ENCODE measurements at places on chromosomes 11 and 22. TPM values are rescaled to one million over a fixed set of nuclear protein-coding genes. Genes with fewer than 3 reads are reported as not detected.

DNA sequence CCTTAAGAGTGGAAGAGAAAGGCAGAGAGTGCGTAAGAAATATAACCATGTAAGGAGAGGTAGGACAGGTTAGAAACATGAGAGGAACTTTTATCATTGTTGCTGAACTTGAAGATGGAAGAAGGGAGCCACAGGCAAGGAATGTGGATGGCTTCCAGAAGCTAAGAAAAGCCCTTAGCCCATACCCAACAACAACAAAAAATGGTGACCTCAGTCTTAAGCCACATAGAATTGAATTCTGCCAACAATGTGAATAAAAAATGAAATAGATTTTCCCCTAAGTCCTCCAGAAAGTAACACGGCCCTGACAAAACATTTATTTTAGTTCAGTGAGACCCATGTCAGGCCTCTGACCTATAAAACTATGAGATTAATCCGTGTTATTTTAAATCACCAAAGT lies 767.3 kb downstream of the FAM181B start:
- H3K4me3 ChIP-seq = no peak overlapping the region
- no peak overlapping the region for H3K27ac ChIP-seq
- DNase-seq = no peak

DNA sequence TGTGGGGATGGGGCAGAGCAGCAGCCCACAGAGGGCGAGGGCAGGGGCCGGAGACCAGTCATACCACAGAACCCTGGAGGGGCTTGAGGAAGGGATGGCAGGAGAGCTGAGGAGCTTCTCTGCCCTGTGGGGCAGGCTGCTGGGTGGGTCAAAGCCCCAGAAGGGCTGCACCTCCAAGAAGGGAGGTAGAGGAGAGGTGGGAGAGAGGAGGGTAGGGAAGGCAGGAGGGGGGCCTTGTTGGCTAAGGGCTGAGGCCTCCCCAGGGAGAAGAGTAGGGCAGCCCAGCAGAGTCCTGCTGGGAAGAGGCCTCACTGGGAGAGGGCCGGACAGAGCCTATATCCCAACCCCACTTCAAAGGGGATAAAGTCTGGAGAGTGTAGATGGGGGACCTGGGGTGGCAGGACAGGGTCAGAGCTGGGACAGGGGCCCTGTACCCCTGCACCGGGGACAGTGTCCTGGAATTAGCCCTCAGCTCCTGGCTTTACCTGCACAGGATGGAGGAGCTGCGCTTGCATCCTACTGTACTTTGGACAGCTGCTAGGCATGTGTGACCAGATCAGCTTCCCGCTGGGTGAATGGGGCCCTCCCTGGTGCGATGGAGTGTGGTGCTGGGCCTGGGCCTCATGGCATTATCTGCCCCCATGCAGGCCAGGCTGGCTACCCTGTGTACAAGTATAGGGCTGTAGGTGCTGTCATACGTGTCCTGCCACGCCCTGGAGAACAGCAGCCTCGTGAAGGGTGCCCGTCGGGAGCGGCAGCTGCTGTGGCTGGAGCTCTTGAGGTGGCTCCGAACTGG lies 7.3 kb downstream of the DGCR6L start:
- no peak overlapping the region for H3K4me3 ChIP-seq
- H3K27ac ChIP-seq = no peak overlapping the region
- H3K27me3 ChIP-seq = no peaks in the 10 kb centered on the region
- no peaks in the 10 kb centered on the region for H3K4me1 ChIP-seq

DNA sequence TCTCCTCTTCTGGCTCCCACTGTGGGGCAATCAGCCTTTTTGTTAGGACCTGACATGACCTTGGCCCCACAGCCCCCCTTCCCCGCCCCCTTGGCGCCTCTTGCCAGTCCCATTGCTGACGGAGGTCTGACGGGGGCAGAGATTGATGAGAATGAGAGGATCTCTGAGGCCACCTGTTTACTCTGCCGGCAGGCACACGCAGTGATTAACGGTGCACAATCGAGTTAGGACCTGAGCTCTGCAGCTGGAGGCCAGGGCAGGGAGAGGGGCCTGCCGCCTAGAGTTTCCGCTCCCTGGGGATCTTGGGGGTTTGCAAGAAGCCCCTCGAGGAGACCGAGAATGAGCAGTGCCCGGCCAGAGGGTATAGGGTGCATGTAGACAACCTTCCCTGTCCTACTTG lies 6.8 kb upstream of the CHRM1 start:
- peaks cover 26% of the 10 kb centered on the region for H3K4me1 ChIP-seq
- peaks cover 76% of the 10 kb centered on the region for H3K27me3 ChIP-seq
- DNase-seq = no peak
- H3K27ac ChIP-seq = no peak overlapping the region
- peak overlapping the region; percentile 90 for H3K4me3 ChIP-seq
- H3K36me3 ChIP-seq = no peaks in the 10 kb centered on the region

DNA sequence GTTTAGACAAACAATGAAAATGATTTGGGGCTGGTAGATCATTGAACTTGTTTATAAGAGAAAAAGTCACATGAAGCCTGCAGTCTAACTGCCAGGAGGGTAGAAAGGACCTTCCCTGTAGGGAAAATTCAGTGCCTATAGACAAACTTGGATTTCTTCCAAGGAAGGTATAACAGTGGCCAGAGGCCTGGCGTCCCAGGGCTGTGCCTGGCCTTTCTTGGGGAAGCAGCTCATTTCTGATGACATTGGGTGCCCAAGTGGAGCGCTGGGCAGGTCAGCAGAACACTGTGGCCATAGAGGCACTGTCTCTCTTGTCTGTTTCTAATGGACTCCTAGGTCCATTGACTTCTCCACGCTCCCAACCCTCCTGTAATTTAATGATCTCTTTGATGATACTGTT lies 6.6 kb upstream of the FXYD6 start:
- H3K27me3 ChIP-seq = peaks cover 15% of the 10 kb centered on the region
- H3K4me3 ChIP-seq = no peak overlapping the region
- no peak overlapping the region for H3K27ac ChIP-seq
- no peak for DNase-seq

GRCh38 chr11:61832754-61833153 lies 4.7 kb downstream of the FADS2 start:
- H3K27ac ChIP-seq = peak overlapping the region; percentile 97
- H3K27me3 ChIP-seq = no peaks in the 10 kb centered on the region
- H3K4me1 ChIP-seq = peaks cover 64% of the 10 kb centered on the region
- H3K36me3 ChIP-seq = peaks cover 4% of the 10 kb centered on the region

- no peak for DNase-seq
- no peak overlapping the region for H3K4me3 ChIP-seq
- H3K4me1 ChIP-seq = peaks cover 4% of the 10 kb centered on the region
- no peak overlapping the region for H3K27ac ChIP-seq
- H3K27me3 ChIP-seq = no peaks in the 10 kb centered on the region
Measured at GRCh38 chr11:27477831-27478230, 5.2 kb upstream of the LGR4 start.

Gene SEZ6L
- polyA plus RNA-seq = 0.13 TPM

DNA sequence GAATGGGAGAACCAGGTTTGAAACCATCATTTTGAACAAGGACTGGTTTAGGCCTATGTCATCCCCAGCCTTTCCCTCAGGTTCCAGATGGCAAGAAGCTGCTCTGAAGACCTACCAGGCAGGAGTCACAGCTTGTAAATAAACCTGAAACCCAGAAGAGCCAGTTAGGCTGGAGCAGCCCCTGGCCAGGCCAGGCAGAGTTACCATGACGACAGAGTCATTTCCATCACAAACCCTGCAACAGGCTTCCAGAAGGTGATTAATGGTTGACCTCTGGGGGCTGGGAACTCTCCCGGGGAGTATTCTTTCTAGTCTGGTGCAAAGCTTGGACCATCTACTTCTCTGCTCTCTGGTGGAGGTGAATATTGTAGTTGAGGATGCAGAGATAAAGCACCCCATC lies 164.1 kb upstream of the NCAM1 start:
- H3K27ac ChIP-seq = no peak overlapping the region
- H3K27me3 ChIP-seq = no peaks in the 10 kb centered on the region
- DNase-seq = peak; percentile 82
- no peaks in the 10 kb centered on the region for H3K36me3 ChIP-seq
- no peak overlapping the region for H3K4me3 ChIP-seq

Gene IFTAP
- polyA plus RNA-seq = 36.5 TPM

- H3K4me3 ChIP-seq = no peak overlapping the region
- H3K27me3 ChIP-seq = no peaks in the 10 kb centered on the region
- no peaks in the 10 kb centered on the region for H3K4me1 ChIP-seq
- no peaks in the 10 kb centered on the region for H3K36me3 ChIP-seq
- no peak overlapping the region for H3K27ac ChIP-seq
Measured at GRCh38 chr11:100010393-100010792, 676.7 kb upstream of the ARHGAP42 start.

GRCh38 chr11:103631841-103632240 lies 404.6 kb upstream of the DDI1 start:
- peaks cover 8% of the 10 kb centered on the region for H3K36me3 ChIP-seq
- peaks cover 12% of the 10 kb centered on the region for H3K4me1 ChIP-seq
- no peak overlapping the region for H3K4me3 ChIP-seq

Gene MRE11
- polyA plus RNA-seq = 23.3 TPM

DNA sequence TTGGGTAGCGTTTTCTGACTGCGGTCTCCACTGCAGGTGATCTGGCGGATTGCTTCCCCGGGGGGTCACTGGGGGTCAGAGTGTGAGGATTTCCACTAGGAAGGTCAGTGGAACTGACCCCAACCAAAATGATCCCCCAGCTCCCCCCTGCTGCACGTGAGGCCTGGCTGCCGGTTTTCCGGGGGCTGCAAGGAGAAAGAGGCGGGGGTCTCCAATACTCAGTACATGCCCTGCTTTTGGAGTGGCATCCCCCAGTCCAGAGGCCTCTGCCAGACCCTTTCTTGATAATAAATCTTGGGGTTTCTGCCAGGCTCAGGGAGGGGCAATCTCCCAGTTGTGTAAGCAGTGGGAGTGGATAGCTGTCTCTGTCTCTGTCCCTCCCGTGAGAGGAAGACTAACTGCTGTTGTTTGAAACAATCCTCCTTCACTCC lies 71.5 kb upstream of the RTL6 start:
- H3K36me3 ChIP-seq = no peaks in the 10 kb centered on the region
- H3K27ac ChIP-seq = no peak overlapping the region
- H3K4me3 ChIP-seq = no peak overlapping the region
- no peaks in the 10 kb centered on the region for H3K27me3 ChIP-seq
- H3K4me1 ChIP-seq = no peaks in the 10 kb centered on the region

DNA sequence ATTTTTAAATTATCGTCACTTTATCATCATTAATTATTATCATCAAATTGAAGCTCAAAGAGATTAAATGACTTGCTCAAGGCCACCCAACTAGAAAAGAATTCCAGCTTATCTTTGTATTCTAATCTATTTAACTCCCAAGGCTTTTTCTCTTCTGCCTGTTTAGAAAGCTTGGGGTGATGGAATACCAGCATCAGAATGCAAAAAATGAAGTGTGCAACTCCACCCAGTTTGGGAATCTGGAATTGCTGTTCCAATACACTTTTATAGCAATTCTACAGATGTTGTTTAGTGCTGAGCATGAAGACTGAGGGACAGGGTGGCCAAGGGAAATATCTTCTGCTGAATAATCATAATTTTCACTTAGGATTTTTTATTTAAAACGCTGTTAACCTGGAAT lies 97.2 kb upstream of the FIBIN start:
- H3K36me3 ChIP-seq = no peaks in the 10 kb centered on the region
- no peak overlapping the region for H3K27ac ChIP-seq
- H3K4me3 ChIP-seq = no peak overlapping the region
- no peak for DNase-seq

GRCh38 chr11:102411142-102411541 lies 41.4 kb downstream of the TMEM123 start:
- no peak for DNase-seq
- no peak overlapping the region for H3K4me3 ChIP-seq
- H3K4me1 ChIP-seq = 0 out of 2 replicates have a peak, but pooled peaks cover 6% of the 10 kb centered on the region
- no peak overlapping the region for H3K27ac ChIP-seq

Gene RABL2B
- polyA plus RNA-seq = 10.8 TPM

Gene PHETA2
- polyA plus RNA-seq = 3.8 TPM

GRCh38 chr11:1890856-1891830 lies 552 bp downstream of the PRR33 start:
- no peak for DNase-seq
- no peaks in the 10 kb centered on the region for H3K27me3 ChIP-seq
- H3K4me3 ChIP-seq = no peak overlapping the region
- H3K27ac ChIP-seq = no peak overlapping the region
- H3K36me3 ChIP-seq = no peaks in the 10 kb centered on the region

- peak; percentile 23 for DNase-seq
- no peaks in the 10 kb centered on the region for H3K27me3 ChIP-seq
- H3K36me3 ChIP-seq = no peaks in the 10 kb centered on the region
- no peak overlapping the region for H3K27ac ChIP-seq
- no peak overlapping the region for H3K4me3 ChIP-seq
- peaks cover 7% of the 10 kb centered on the region for H3K4me1 ChIP-seq
Measured at GRCh38 chr11:109480251-109480650, 58.3 kb downstream of the C11orf87 start.

DNA sequence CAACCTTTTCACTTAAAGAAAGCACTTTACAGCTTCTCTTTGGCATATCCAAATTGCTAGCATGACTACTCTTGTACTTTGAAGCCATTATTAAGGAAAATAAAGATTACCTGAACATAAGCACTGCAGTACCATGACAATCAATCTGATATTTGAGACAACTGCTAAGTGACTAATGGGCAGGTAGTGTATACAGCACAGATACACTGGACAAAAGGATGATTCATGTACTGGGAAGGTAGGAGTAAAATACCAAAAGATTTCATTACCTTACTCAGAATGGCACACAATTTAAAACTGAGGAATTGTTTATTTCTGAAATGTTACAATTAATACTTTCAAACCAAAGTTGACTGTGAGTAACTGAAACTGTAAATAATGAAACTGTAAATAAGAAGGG lies 1054.3 kb upstream of the TENM4 start:
- H3K27ac ChIP-seq = no peak overlapping the region
- H3K36me3 ChIP-seq = no peaks in the 10 kb centered on the region
- DNase-seq = no peak
- H3K27me3 ChIP-seq = no peaks in the 10 kb centered on the region

- H3K27ac ChIP-seq = no peak overlapping the region
- peaks cover 75% of the 10 kb centered on the region for H3K27me3 ChIP-seq
- H3K4me3 ChIP-seq = peak overlapping the region; percentile 86
Measured at GRCh38 chr22:37804352-37804880, 3.3 kb upstream of the GCAT start.

Gene FERMT3
- polyA plus RNA-seq = 1.1 TPM

DNA sequence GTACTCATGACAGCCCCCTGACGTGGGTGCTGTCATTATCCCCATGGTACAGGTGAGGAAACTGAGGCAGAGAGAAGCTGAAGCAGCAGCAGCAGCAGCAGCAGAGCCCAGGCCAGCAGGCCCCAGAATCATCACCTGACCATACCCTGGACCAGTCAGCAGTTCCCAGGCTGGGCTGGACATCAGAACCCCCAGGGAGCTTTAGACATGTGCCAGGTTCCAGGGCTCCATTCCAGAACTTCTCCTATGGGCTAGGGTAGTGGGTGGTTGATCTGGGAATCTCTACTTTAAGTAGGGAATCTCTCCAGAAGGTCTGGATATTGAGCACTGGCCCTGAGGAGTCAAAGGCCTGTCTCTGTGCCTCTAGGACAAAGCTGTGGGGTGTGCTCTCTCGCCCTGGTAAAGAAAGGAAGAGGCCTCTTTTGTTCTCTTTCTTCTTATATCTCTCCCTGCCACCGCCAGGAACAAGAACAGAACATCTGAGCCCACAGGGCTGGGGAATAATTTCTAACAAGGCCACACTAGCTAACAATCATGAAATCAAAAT lies 26.6 kb downstream of the MAFF start:
- 0 out of 2 replicates have a peak overlapping the region, but pooled peaks have one; percentile 19 for H3K27ac ChIP-seq
- no peak for DNase-seq
- H3K4me1 ChIP-seq = no peaks in the 10 kb centered on the region
- peaks cover 5% of the 10 kb centered on the region for H3K36me3 ChIP-seq
- no peaks in the 10 kb centered on the region for H3K27me3 ChIP-seq
- no peak overlapping the region for H3K4me3 ChIP-seq
